ENCODE measurements at places on chromosomes 7 and 10.

DNA sequence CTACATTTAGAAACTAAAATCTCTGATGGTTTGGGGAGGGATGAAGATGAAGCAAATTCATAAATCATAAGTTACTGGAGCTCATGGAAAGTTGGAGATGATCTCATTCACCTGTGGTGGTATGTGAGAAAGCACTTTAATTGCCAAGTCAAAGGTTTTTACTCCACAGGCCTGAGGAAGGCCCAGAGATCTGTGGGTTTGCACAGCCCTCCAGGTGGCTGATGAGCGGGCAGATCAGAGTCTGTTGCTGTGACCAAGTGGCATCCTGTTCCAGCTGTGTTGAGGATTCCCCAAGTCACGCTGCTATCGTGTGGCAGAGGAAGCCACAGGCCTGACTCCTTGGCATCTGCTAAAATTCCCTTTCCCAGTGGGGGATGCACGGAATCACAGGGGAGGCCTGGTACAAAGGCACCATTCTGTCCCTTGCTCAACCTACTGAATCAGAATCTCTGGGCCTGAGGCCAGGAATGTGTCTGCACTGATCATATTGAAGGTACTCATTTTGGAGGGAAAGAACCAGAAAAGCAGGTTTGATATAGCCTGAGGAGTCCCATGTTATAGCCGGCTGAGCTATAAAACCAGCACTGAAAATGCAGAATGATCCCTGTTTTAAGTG is 19.7 kb upstream of the DDC start:
- H3K27me3 ChIP-seq, result peaks cover 9% of the 10 kb centered on the region
- H3K27ac ChIP-seq, result no peak overlapping the region
- no peaks in the 10 kb centered on the region for H3K4me1 ChIP-seq
- H3K4me3 ChIP-seq, result no peak overlapping the region

DNA sequence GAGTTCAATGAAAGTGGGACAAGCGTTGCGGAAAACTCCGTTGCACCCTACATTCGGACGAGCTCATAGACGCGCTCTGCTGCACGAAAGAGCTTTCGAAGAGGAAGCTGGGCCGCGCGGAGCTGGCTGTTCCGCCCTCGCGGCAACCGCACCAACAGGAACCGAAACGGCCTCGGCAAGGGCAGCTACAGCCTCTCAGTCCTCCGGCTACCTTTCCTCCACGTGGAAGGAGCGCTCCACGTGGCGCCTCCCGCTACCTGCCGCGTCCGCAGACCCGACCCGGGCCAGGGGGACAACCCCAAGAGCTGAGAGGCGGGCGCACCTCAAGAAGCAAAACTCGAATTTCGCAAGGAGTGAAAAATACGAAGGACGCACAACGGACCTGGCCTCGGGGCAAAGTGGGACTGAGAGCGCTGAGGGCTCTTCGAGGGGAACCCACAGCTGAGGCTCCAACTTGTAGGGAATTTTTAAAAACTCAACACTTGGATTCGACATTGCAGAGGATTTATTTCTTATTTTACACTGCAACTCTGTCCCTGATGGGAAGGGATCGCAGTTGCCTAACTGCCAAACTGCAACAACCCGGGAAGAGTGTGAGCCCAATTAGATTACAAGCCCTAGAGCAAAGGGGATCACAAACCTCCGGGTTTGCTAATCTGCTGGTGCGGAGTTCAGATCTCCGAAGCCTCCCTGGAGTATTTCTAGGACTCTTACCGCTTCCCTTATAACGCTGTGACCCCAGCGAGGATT is 1.4 kb downstream of the HPSE2 start:
- no peaks in the 10 kb centered on the region for H3K36me3 ChIP-seq
- DNase-seq, result peak; percentile 78
- H3K4me1 ChIP-seq, result peaks cover 33% of the 10 kb centered on the region
- H3K4me3 ChIP-seq, result peak overlapping the region; percentile 70
- peaks cover 80% of the 10 kb centered on the region for H3K27me3 ChIP-seq
- peak overlapping the region; percentile 49 for H3K27ac ChIP-seq

- DNase-seq, result no peak
- H3K27ac ChIP-seq, result no peak overlapping the region
- H3K27me3 ChIP-seq, result no peaks in the 10 kb centered on the region
- no peaks in the 10 kb centered on the region for H3K36me3 ChIP-seq
- no peaks in the 10 kb centered on the region for H3K4me1 ChIP-seq
- no peak overlapping the region for H3K4me3 ChIP-seq
These were observed 107.5 kb upstream of the NPS start for GRCh38 chr10:127441350-127442219.

- H3K4me3 ChIP-seq, result no peak overlapping the region
- H3K27ac ChIP-seq, result no peak overlapping the region
These were observed 84.4 kb downstream of the KLF6 start for GRCh38 chr10:3700531-3701076.

- H3K36me3 ChIP-seq, result no peaks in the 10 kb centered on the region
- no peaks in the 10 kb centered on the region for H3K4me1 ChIP-seq
- H3K4me3 ChIP-seq, result peak within 1 kb of the TSS; percentile 33
- H3K27me3 ChIP-seq, result peaks cover 45% of the 10 kb centered on the region
- no peak for DNase-seq
These were observed at the start of gene CDH23 for GRCh38 chr10:71396711-71397295. Gene CDH23, plus strand, starts transcription at chr10:71396920. Its CDS starts 42,912 bp downstream, at chr10:71439832.

DNA sequence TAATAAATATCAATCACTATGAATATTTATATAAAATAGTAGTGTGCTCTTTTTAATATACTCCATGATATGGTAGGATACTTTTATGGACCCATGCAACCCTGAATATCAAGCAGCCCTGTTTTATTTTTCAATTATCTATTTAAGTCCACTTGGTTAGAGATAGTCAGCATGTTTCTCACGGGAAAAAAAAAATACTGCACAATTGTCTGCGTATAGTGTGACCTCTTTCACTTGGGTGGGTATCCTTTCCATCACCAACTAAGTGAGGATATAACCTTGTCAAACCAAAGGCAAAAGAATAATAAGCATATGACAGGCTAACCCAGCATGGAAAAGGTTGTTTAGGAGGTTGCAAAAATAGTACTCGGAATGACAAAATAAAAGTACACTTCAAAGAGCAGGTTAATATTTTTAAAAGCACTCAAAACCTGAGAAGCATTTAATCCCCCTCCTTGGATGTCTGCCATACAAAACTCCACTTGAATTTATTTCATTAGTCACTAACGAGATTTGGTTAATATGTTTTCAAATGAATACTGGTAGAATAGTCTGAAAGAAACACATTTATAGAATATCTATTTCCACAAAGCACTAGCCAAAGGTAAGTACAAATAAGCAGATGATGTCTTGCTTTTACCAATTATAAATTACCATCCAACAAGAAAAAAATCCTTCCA is 76.5 kb downstream of the IMMP2L start:
- peaks cover 6% of the 10 kb centered on the region for H3K36me3 ChIP-seq
- no peaks in the 10 kb centered on the region for H3K27me3 ChIP-seq
- no peaks in the 10 kb centered on the region for H3K4me1 ChIP-seq
- DNase-seq, result no peak
- no peak overlapping the region for H3K27ac ChIP-seq

- DNase-seq, result no peak
- H3K27me3 ChIP-seq, result peaks cover 9% of the 10 kb centered on the region
- H3K4me1 ChIP-seq, result no peaks in the 10 kb centered on the region
- H3K27ac ChIP-seq, result no peak overlapping the region
These were observed 7.5 kb downstream of the EPDR1 start for GRCh38 chr7:37927773-37928444.

- no peak overlapping the region for H3K27ac ChIP-seq
- peaks cover 1% of the 10 kb centered on the region for H3K27me3 ChIP-seq
- H3K36me3 ChIP-seq, result no peaks in the 10 kb centered on the region
These were observed 54.8 kb downstream of the GPR141 start for GRCh38 chr7:37738321-37738720.

DNA sequence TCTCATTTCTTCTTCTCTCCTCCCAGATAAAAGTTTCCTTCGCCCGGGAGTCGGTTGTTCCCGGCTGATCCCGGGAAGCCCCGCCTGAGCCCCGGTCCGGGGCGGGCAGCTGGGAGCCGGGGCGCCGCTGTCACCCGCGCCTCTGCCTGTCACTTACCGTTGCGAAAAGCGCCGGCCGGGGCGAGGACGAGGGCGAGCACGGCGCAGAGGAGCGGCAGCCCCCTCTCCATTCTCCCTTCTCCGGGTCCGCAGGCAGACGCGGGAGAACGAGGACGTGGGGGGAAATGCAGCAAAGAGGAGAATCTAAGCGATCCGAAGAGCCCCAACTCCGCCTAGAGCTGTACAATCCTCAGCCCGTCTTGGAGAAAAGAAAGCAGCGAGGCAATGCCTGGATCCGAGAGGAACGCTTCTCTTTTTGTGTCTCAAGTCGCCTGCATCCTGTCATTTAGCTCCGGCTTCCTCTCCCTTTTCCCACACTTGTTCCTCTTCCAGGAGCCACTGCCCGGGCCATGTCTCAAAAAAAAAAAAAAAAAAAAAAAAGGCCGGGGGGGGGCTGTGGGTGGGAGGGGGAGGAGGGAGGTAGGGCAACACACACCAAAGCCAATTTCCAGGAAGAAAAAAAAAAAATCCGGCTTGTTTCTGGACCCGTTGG is at the start of gene NRP1:
TSS of gene NRP1 (minus strand) at position 515 of the 652 bp plus-strand sequence. CDS start at position 230, 285 bp downstream.
- H3K4me1 ChIP-seq, result peaks cover 19% of the 10 kb centered on the region
- peak; percentile 11 for DNase-seq
- H3K4me3 ChIP-seq, result peak within 1 kb of the TSS; percentile 72
- H3K36me3 ChIP-seq, result no peaks in the 10 kb centered on the region
- H3K27me3 ChIP-seq, result peaks cover 67% of the 10 kb centered on the region

GRCh38 chr7:48587475-48587874 is 336.9 kb upstream of the CDC14C start:
- DNase-seq, result no peak
- H3K4me3 ChIP-seq, result no peak overlapping the region
- H3K36me3 ChIP-seq, result no peaks in the 10 kb centered on the region
- H3K4me1 ChIP-seq, result no peaks in the 10 kb centered on the region

DNA sequence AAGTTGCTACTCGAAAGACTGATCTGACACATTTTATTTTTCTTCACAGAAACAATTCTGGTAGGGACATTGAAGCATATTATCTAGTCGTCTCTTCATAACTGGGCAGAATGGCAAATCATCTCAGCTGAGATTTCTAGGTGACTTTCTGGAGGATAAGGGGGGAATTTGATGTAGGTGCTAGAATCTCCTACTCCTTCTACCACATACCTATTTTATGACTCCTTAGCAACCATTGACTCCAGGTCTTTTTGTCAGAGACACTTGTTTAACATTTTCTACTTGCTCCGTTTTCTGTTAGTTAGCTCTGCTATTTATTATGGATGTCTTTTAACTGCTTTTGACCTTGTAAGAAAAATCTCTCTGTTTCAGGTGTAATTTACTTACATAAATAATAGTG is 380.9 kb upstream of the SEMA3C start:
- DNase-seq, result no peak
- no peaks in the 10 kb centered on the region for H3K36me3 ChIP-seq
- H3K27me3 ChIP-seq, result no peaks in the 10 kb centered on the region
- H3K4me1 ChIP-seq, result no peaks in the 10 kb centered on the region

GRCh38 chr7:107446988-107447387 is 22.9 kb upstream of the GPR22 start:
- peaks cover 16% of the 10 kb centered on the region for H3K36me3 ChIP-seq
- no peaks in the 10 kb centered on the region for H3K27me3 ChIP-seq
- DNase-seq, result no peak
- H3K4me3 ChIP-seq, result no peak overlapping the region

- H3K36me3 ChIP-seq, result no peaks in the 10 kb centered on the region
- no peak overlapping the region for H3K4me3 ChIP-seq
- H3K4me1 ChIP-seq, result peaks cover 8% of the 10 kb centered on the region
- DNase-seq, result peak; percentile 49
- H3K27ac ChIP-seq, result no peak overlapping the region
These were observed 532.0 kb downstream of the GATA3 start for GRCh38 chr10:8586504-8586903.

DNA sequence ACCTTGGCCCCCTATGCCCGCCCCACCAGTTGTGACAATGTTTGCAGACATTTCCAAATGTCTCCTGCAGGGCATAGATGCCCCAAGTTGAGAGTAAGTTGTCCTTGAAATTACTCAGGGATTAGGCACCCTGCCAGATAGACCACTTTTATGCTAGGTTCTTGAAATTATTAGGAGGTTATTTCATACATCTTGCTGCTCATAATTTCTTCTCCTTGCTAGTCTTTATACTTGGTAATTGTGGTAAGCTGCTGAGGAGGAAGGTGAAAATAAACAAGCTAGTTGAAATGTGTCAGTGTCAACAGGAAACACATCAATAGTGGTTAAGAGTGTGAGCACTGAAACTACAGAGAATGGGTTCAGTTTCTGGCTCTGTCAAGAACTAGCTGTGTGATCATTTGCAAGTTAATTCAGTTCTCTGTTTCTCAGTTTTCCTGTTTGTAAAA is 63.7 kb upstream of the AOAH start:
- DNase-seq, result peak; percentile 26
- H3K4me3 ChIP-seq, result no peak overlapping the region
- H3K4me1 ChIP-seq, result peaks cover 75% of the 10 kb centered on the region
- no peaks in the 10 kb centered on the region for H3K36me3 ChIP-seq
- H3K27me3 ChIP-seq, result no peaks in the 10 kb centered on the region

Data from activated CD8-positive, alpha-beta T cell treated with anti-CD3 and anti-CD28 coated beads for 36 hours (primary cell).